ENCODE measurements at places on chromosomes 11 and 22.

DNA sequence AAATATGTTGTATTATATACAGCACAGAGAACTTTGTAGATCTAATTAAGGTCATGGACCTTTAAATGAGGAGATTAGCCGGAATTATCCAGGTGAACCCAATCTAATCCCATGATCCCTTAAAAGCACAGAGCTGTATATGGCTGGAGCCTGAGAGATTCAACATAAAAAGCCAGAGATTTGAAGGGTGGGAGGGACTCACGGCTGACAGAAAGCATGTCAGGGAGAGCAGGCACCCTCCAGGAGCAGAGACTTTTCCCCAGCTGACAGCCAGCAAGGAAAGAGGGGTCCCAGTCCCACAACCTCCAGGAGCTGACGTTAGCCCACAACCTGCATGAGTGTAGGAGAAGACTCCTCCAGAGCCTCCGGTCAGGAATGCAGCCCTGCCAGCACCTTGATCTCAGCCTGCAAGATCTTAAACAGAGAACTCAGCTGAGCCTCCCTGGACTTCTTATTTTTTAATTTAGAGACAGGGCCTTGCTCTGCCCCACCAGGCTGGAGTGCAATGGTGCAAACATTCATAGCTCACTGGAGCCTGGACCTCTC lies 20.0 kb upstream of the ADA2 start:
- no peak for DNase-seq

- no peak for DNase-seq
These were observed 12.7 kb downstream of the ZP1 start for GRCh38 chr11:60879971-60880588.

- no peak for DNase-seq
These were observed 29.2 kb downstream of the MB start for GRCh38 chr22:35587896-35588295.

DNA sequence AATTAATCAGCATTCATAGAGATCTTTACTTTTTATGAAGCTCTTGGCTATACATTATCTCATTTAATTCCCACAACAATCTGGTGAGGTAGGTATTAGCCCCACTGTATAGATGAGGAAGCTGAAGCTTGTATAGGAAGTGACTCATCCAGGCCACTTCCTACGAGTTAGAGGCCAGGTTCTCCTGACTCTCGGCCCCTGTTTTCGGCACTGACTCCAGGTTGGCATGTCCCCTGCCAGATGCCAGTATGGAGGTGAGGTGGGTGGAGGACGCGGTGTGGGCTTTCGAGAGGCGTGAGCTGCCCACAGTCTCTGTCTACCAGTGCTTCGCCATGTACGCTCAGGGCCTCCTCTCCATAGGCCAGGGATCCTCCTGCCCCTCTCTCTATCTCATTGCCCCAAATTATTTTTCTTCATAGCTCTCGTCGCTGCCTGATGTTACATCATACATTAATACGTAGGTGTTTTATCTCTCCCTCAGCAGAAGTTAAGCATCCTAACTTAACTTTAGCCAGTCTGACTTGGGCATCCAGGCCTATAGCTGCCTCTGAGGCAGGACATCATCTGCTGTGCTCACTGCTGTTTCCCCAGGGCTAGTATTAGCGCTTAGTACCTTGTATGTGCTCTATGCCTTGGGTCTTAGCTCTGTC lies 9.0 kb downstream of the DGAT2 start:
- DNase-seq: no peak

DNA sequence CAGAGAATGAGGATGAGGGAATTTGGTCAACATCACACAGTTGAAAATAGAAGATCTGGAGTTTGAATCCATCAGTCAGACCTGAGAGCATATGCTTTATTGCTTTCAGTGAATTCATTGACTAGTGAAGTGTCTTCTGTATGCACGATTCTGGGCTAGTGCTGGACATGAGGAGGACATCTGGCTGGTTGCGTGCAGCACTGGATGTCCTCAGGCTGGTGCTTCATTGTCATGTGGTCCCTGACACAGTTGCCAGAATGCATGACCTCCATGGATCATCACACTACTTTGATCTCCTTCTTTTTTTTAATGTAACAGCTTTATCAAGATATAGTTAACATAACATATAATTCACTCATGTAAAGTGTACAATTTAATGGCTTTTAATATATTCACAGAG lies 44.5 kb upstream of the MMP7 start:
- no peak for DNase-seq

DNA sequence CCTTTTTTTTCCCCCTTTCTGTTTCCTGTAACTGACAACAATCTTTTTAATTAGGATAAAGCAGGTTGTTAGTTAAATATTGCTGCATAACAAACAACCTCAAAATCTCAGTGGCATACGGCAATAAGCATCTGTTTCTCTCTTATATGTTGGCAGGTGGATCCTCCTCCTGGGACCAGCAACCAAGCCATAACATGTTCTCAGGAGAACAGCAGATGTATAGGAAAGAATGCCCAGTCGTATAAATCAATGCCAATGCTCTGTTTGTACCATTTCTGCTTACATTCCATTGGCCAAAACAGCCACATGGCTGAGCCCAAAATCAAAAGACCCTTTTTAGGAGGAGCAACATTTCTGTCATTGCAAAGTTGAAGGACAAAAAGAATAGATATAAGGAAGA lies 445.7 kb downstream of the AASDHPPT start:
- DNase-seq: no peak

- DNase-seq: no peak
These were observed 1.4 kb upstream of the SERPINH1 start for GRCh38 chr11:75560644-75561043.

All from HS-5 (cell line).